ENCODE measurements at places on chromosomes 3 and 15.

GRCh38 chr3:187770224-187770623, 25.0 kb upstream of the BCL6 start:
- DNase-seq = no peak

DNA sequence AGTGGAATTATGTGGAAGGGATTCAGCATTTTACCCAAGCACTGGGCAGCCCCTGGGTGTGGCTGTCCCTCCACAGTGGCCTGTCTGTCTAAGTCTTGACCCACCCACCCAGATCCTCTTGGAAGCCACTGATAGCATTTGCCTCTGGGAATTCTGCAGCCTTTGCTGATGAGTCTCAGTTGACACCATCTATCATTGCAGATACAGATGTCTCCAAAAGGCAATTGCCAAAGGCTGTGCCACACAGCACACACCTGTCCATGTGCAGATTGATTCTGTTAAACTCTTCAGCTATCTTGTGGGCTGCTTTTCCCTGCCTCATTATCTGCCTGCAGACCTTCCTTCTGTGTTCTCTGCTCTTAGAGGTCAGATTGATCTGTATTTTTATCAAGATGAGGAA, 18.1 kb downstream of the CX3CR1 start:
- DNase-seq = no peak

DNA sequence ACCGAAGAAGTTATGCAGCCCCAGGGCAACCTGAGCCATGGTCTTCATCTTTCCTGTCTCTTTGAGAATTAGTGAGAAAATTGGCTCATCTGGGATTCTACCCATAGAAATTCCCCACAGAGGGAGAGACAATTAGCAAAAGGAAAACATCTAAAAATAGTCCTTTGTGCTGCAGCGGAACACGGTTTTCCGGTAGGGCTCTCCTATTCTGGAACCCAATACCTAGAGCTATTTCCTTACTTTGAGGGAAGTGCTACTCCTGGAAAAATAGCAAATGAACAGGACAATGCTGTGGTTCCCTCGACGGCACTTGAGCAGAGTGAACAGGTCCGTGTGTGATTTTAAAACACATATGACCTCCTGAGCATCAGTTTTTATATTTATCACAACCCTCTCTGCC, 210.5 kb downstream of the FGF12 start:
- no peak for DNase-seq

- no peak for DNase-seq
These were observed 67.6 kb upstream of the RAP2B start for GRCh38 chr3:153094386-153094785.

DNA sequence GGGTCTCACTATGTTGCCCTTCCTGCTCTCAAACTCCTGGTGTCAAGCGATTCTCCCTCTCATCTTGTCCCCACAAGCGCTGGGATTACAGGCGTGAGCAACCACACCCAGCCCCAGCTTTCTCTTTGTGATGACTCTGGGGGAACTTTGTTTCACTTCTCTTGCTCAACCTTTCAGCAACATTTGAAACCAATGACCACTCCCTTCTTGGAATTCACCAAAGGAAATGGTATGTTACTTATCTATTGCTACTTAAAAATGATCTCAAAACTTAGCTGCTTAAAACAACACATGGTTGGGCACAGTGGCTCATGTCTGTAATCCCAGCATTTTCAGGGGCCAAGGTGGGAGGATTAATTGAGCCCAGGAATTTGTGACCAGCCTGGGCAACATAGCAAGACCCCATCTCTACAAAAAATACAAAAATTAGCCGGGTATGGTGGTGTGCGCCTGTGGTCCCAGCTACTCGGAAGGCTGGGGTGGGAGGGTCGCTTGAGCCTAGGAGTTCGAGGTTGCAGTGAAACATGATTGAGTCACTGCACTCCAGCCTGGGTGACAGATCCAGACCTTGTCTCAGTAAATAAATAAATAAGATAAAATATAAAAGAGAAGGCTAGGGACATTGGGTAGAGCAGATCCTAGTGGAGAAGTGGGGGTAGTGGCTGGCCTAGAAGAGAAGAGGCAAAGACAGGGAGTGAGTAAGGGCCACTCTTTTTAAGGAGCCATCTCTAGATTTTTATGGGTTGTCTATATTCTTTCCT, 10.3 kb upstream of the COPG1 start:
- peak; percentile 77 for DNase-seq

GRCh38 chr3:178546079-178546478, 9.8 kb downstream of the KCNMB2 start:
- no peak for DNase-seq

DNA sequence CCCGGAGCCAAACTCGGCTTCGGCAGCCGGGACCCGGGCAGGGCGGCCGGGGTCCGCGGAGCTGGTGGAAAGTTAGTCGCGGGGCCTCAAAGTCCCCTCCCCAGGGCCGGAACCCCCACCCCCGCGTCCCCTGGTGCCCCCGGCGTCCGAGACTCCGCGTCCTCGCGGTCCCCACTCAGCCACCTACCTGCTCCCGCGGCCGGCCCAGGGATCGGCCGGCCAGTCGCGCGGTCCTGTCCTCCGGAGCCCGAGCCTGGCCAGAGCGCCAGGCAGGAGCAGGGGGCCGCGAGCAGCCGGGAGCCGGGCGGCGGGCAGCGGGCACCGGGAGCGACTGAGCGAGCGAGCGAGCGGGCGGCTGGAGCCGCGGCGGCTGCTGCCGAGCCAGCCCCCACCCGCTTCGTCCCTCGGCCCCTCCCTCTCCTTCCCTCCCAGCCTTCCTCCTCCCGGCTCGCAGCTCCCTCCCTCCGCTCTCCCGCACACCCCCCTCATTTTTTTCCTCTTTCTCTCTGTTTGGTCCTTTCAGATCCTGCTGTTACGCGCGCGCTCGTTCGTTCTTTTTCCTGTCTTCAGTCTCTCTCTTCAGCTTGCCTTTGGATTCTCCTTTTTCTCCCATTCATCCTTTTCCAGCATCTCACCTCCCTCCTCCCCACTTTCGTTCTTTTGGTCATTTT, at the start of gene MEGF11:
MEGF11 (minus strand) TSS at position 333 of the 671 bp plus-strand sequence. CDS start 125,347 bp downstream, outside the sequence.
- DNase-seq = no peak

DNA sequence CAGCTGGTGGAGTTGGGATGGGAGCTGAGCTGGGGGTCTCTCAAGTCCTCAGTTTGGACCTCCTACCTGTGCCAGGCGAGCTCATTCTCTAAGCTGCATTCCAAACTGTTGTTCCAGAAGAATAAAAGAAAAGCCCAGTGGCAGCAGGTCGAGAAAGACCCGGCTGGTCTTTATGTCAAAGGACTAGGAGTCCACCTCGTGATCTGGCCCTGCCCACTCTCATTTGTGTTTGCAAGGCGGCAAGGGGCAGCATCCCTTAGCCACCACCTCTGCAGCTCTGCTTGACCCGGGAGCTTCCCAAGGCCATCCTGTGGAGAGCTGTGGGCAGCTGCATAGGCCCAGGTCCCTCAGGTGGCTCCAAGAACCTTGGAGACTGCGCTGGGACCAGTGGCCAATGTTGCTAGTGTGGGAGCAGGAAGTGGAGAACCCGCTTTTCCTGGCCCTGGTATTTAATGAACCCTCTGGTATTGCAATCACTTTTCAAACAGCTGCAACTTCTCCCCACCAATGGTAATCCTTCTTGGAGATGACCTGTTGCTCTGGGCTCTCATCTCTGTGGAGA, 30.9 kb downstream of the KY start:
- DNase-seq = no peak

- no peak for DNase-seq
These were observed 62.7 kb upstream of the NR2C2 start for GRCh38 chr3:14884665-14885064.

DNA sequence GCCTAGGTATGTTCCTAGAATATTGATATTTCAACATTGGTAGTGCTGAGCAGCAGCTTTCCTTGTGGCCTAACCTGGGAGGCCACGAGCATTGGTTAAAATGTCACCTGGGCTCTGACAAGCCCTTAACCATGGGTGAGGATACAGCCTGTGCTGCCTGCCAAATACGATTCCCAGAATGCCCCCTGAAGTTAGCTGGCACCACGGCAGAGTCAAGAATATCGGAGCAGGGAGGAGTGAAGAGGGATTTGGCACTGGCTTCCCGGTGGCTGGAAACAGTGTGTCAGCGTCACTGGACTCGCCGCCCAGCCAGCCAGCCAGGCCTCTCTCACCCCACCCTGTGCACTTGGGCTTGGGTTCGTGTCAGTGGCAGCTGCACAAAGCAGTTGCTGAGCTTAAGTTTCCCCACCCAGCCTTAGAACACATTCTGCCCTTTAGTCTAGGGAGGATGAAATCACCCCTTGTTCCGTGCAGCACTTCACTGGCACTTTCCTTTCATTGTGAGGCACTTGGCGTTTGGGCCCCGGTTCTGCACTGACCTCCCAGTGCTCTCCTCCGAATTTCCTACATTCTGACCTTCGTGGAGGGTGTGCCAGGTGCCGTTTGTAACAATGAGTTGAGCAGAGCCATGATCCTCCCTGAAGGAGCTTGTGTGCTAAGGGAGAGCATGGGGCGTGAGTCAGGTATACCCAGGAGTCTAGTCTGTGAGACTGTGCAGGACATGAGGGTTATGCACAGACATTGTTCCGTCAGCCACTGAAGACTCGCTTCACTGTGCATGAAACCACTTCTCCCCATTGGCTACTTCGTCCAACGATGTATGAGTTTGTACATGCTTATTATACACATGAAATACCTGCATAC, 152.8 kb upstream of the BHLHE40 start:
- DNase-seq = peak; percentile 68

DNA sequence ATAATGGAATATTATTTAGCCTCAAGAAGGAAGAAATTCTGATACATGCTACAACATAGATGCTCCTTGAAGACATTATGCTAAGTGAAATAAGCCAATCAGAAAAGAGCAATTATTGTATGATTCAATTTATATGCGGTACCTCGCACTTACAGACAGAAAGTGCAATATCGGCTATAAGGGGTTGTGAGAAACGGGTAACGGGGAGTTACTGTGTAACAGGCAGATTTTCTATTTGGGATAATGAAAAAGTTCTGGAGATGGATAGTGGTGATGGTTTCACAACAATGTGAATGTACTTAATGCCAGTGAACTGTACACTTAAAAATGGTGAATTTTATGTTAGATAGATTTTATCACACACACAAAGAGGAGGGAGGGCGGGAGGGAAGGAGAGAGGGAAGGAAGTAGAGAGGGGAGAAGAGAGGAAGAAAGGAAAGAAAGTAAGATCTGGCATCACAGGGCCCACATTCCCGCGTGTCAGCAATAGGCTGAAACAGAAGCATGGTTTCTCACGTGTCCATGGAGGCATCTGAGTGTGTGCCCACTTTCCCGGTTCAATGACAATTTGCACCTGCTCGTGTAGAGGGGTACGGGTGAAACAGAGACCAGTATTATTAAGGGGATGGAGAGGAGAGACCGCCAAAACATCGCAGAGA, 700 bp upstream of the BLM start:
- DNase-seq = no peak

GRCh38 chr3:184562878-184563560, 1.4 kb downstream of the EPHB3 start:
- DNase-seq = no peak

- no peak for DNase-seq
These were observed 11.8 kb downstream of the SLC12A8 start for GRCh38 chr3:125200731-125201139.

DNA sequence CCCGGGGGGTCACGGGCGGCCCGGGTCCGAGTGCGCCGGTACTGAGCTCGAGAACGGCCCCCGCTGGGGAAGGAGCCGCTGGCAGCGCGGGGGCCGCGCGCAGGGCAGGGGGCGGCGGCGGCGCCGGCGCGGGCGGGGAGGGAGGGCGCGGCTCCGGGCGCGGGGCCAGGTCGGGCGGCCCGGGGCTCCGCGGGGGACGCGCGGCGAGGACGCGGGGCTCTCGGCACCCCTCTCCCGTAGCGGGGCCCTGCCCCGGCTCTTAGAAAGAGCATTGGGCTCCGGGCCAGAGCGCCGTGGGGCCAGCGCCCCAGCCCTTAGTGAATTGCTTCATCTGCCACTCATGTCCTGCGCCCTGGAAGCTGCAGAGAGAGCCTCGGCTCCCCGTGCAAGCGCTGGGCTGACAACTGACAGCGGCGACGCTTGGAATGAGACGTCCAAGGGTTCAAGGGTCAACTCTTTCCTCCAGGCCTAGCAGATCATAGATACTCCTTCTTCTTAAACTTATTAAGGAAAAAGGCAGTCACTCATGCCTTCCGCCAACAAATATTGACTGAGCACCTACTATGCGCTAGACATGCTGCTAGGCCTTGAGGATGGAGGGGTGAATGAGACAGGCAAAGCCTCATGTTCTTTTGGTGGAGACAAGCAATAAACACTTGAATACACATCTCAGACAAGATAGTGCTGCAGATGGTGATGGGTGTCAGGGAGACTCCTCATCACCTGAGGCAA, 140.8 kb downstream of the SMAD6 start:
- peak; percentile 57 for DNase-seq

- no peak for DNase-seq
These were observed 34.1 kb upstream of the SMAD3 start for GRCh38 chr15:67031331-67031730.

- peak; percentile 49 for DNase-seq
These were observed 35.1 kb upstream of the EIF3J start for GRCh38 chr15:44501768-44502366.

DNA sequence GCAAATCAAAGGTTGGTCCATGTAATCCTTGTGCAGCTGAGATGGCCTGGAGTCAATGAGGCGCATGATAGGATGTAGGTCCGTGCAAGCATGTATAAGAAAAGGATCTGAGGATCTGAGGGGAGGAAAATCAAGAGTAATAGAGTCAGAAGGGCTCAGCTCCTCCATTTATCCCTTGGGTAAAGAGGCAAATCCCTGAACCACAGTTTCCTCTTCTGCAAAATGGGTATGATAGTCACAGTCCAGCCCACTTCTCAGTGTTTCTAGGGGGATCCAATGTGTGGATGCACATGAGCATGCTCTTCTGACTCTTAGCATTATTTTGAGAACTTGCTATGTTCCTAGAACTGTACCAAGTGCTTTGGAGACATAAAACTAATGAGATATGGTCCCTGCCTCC, 67.9 kb downstream of the BFSP2 start:
- DNase-seq = no peak

- DNase-seq = peak; percentile 58
These were observed 62.9 kb downstream of the ADCY5 start for GRCh38 chr3:123385981-123386380.

GRCh38 chr3:153163393-153163724, 1.3 kb downstream of the RAP2B start:
- DNase-seq = no peak
